ENCODE measurements at places on chromosomes 12 and 14.

GRCh38 chr14:23183479-23183878, at the start of gene SLC7A8:
Gene SLC7A8, minus strand, starts transcription at chr14:23183660. Its CDS starts 746 bp downstream, at chr14:23182914.
- DNase-seq: no peak

- no peak for DNase-seq
Measured at GRCh38 chr12:88172844-88173407, 30.8 kb downstream of the TMTC3 start.

DNA sequence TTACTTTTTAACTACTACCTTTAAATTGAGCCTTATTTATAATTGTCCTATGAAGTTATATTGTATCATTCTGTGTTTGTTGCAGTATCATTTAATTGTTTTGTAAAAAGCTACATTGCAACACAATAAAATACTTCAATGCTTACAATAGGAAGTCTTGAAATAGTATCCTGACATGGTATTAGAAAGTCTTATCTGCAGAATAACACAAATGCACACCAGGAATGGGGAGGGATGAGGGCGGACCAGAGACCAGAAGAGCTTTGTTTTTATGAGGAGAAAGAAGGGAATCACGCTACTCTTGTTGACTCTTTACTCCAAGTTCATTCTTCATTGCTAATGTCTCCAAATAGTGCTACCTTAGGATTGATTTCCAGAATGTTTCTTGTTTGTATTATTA, 120.2 kb downstream of the MON2 start:
- no peak for DNase-seq

- no peak for DNase-seq
Measured at GRCh38 chr12:532908-533565, 73.3 kb downstream of the B4GALNT3 start.

- no peak for DNase-seq
Measured at GRCh38 chr14:81330619-81331122, 69.5 kb downstream of the STON2 start.

GRCh38 chr14:52026901-52027300, 37.6 kb downstream of the RTRAF start:
- no peak for DNase-seq

- DNase-seq: no peak
Measured at GRCh38 chr14:91366749-91367148, 50.9 kb downstream of the CCDC88C start.

DNA sequence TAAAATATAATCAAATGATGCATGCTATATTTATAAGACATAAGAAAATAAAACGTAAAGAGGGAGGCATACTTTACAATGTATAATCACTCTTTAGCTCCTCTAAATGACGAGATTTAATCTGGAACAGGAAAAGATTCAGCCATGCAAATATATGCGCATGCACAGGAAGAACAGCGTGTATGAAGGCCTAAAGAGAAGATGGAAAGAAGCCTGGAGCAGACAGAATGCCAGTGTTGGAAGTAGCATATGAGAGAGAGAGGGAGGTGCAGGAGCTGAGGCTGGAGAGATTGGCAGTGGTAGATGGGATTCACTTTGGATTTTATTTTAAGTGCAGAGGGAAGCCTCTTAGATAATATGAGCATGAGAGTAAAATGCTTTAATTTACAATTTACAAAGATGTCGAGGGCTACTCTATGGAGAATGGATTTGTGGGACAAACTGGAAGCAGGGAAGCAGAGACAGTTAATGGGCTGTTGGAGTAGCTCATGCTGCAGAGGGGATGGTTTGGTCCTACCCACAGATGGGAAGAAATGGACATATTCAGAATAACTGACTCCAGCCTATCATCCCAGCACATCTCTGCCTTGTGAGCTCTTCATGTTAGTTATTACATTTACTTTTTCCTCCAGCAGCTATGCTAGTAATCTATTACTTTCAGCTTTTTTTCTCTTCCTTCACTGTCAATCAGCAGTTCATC, 411.1 kb downstream of the TMTC2 start:
- DNase-seq: no peak

- no peak for DNase-seq
Measured at GRCh38 chr14:32494609-32495434, 165.7 kb downstream of the AKAP6 start.

GRCh38 chr14:92625213-92625612, 111.6 kb downstream of the RIN3 start:
- DNase-seq: no peak

- no peak for DNase-seq
Measured at GRCh38 chr12:53956251-53956887, 1.7 kb downstream of the HOXC12 start.

DNA sequence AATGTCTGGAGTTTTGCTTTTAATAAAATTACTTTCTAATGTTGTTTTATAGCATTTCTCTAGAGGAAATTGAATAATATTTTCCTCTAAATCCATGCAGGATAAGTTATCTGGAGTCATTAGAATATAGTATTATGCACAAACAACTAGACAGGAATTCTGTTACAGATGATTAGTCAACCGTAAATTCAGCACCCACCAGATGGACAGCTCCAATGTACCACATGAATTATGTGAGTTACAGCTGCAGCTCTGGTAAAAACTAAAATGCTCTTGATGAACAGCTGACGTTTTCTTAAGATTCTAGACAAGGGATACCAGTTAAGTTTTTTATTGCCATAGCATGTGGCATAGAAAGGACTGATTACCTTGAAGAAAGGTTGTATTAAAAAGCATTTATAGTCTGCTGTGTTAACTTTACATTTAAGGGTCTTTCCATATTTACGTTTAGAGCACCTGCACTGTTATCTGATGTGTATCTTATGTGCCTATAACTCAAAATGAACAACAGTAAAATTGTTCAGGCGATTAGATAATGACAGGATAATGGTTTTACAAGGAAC, 321.4 kb upstream of the LRFN5 start:
- DNase-seq: no peak

DNA sequence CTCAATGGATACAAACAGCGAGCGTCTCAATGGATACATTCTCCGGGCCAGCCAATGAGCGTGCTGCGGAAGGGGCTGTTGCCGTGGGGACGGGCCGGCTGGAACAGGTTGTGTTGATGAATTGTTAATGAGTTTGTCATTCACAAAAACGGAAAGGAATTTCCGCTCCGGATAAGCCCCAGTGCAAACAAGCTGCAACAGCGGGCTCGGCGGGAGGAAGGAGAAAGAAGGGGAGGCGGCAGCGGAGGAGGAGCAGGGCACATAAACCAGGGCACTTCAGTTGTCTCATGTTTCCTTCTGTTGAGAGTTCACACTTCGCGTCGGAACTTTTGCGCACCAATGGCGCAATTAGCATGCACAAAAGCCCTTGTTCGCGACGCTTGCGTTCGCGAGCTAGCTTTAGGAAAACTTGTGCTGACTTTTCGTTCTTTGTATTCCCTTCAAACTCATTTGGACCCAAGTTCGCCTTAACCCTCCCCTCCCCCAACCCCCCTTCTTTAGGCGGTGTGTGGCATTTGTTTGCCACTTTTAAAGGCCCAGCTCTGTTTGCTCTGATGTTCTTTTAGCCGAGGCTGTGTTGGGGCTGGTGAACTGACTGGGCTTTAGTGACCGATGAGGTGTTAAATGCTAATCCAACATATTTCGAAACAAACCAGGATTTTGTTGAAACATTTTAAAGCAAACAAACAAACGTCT, at the start of gene DUSP6:
TSS of gene DUSP6 (minus strand) at position 10 of the 696 bp plus-strand sequence. CDS start 462 bp downstream, outside the sequence.
- DNase-seq: peak; percentile 99

DNA sequence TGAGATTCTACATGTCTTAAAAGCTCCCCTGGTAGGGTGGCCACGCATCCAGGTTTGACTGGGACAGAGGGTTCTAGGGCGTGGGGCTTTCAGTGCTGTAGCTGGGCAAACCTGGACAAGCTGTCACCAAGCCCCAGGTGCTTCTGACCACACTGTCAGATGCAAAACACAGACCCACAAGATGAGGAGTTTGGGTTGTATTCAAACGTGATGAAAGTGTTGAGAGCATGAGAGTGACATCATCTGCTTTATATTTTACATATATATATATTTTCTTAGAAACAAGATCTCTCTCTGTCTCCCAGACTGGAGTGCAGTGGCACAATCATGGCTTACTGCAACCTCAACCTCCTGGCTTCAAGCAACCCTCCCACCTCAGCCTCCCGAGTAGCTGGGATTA, 210.1 kb downstream of the DPF3 start:
- no peak for DNase-seq

- DNase-seq: no peak
Measured at GRCh38 chr12:38154096-38155019, 162.2 kb upstream of the ALG10B start.

- DNase-seq: no peak
Measured at GRCh38 chr12:119802472-119802871, 74.6 kb downstream of the CIT start.

- no peak for DNase-seq
Measured at GRCh38 chr14:97120611-97121031, 323.4 kb downstream of the VRK1 start.

GRCh38 chr14:89674936-89675335, 257.9 kb upstream of the FOXN3 start:
- no peak for DNase-seq

DNA sequence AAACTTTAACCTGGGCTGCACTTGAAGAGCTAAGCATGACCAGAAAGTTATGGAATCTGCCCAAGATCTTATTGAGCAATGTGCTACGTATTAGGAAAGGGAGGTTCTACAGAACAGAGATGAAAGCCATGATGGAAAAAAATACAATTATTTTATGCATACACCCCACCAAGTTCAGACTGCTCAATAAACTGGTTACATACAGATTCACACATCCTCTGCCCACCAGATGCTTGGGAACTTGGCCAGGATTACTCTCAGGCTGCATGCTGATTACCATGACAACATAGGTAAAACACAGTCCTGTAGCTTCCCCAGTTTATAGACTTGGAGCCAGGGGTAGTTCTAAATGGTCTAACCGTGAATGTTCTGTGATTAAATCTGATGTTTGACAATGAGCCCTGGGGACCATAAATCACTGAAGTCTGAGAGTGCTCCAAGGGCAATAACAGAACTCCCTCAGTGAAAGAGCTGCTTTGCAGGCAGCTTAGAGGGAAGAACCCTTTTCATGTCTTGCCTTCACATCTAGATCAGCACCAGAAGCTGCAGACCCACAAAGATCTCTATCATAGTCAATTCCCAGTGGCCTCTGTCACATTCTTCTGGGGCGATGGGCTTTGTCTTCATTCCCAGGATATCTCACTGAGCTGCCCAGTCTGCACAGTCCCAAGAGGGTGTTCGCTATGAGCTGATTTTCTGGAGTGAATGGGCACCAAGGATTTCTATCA, 232.2 kb downstream of the EMP1 start:
- no peak for DNase-seq

- peak; percentile 8 for DNase-seq
Measured at GRCh38 chr12:131409211-131409610, 301.7 kb upstream of the SFSWAP start.

- DNase-seq: no peak
Measured at GRCh38 chr14:77024171-77024691, 4.3 kb downstream of the IRF2BPL start.

DNA sequence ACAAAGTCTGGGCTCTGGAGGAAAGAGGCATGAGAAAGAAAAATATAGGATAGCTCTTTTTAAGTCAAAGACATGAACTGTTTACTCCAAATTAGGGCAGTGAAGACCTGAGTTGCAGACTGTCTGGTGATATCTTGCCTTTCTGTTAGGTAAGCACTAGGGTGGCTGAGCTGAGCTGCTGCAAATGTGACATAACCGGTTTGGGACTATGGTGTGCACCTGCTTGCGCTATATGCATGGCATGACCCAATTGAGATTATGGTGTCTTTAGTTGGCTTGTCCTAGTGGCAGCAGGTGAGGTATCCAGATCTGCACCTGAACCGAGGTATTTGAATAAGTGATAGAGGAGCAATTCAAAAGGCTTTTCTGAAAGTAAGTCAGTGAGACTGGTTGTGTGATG, 345.6 kb downstream of the APAF1 start:
- no peak for DNase-seq

GRCh38 chr14:55724736-55725135, 144.7 kb downstream of the KTN1 start:
- DNase-seq: no peak

- DNase-seq: peak; percentile 39
Measured at GRCh38 chr14:100325231-100325632, 2.1 kb downstream of the SLC25A47 start.

- no peak for DNase-seq
Measured at GRCh38 chr12:16148938-16149337, 128.5 kb downstream of the SLC15A5 start.

GRCh38 chr12:59861635-59862034, 265.8 kb downstream of the SLC16A7 start:
- DNase-seq: no peak

DNA sequence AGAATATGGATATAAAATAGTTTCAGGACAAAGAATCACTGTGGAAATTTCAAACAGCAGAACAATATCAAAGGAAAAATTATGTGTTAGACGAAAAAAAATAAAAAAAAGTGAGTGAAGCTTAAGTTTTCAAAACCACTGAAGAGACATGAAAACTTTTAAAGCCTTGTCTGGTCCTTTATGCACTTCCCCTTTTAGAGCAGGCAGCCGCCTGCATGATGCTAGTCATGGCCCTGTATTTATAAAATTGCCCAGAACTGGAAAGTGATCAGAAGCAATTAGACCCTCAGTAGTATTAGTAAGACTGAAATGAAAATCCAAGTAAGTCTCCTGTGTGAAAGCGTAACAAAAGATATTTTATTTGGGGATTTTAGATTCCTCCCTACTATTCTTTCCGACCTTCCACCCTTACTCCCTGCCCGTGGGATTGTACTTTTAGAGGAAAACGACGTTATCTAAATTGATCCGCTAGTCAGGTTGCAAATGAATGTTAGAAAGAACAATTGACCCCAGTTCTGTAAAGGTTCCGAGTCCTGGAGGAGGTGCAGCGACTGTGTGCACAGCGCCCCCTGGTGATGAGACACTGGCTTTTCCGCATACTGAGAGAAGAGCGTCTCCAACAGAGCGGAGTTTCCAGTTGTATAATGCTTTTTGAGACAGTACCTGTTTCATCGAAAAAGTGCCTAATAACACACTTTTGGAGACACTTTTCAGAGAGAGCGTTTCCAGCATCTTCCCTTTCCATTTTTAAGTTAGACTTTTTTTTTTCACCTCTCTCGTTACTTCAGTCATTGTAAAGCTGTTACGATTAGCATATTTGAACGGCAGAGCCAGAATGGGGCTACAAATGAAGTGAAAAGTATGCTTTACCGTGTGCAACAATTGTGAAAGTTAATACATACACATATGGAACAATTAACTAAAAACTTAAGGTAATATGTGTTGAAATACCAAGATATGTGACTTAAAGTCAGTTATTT, 12.4 kb downstream of the MGST1 start:
- peak; percentile 82 for DNase-seq

- peak; percentile 82 for DNase-seq
Measured at GRCh38 chr14:69614592-69614991, 3.2 kb downstream of the SUSD6 start.

- no peak for DNase-seq
Measured at GRCh38 chr12:73057428-73057827, 785.3 kb downstream of the TRHDE start.

- DNase-seq: no peak
Measured at GRCh38 chr12:49413010-49413409, 45.7 kb downstream of the SPATS2 start.

- DNase-seq: no peak
Measured at GRCh38 chr14:78310272-78310671, 140.1 kb downstream of the NRXN3 start.

Data from inflammatory macrophage treated with lipopolysaccharide for 1 hour (primary cell).